ENCODE measurements at places on chromosomes 1 and 21. TPM values are rescaled to one million over a fixed set of nuclear protein-coding genes. Genes with fewer than 3 reads are reported as not detected.

RCSD1 gene
- not detected for total RNA-seq

FAM163A gene
- total RNA-seq = not detected

OR2L2 gene
- total RNA-seq = not detected

DMBX1 gene
- not detected for total RNA-seq

S100A9 gene
- total RNA-seq = not detected

S100A3 gene
- total RNA-seq = 2.9 TPM

FNDC7 gene
- under 0.01 TPM for total RNA-seq

FABP3 gene
- 5.6 TPM for total RNA-seq

DPH5 gene
- 32.3 TPM for total RNA-seq

SNRPE gene
- 118 TPM for total RNA-seq

SHISA4 gene
- 10.0 TPM for total RNA-seq

SPTA1 gene
- not detected for total RNA-seq

RAB3GAP2 gene
- total RNA-seq = 37.8 TPM

COQ8A gene
- total RNA-seq = 3.8 TPM

KCNK1 gene
- total RNA-seq = 0.90 TPM

CDA gene
- total RNA-seq = 0.90 TPM

LELP1 gene
- not detected for total RNA-seq

HTR6 gene
- total RNA-seq = not detected

CYP4A22 gene
- not detected for total RNA-seq

LHX8 gene
- total RNA-seq = not detected

DNALI1 gene
- 9.1 TPM for total RNA-seq

ZBTB7B gene
- total RNA-seq = 7.7 TPM

DNA sequence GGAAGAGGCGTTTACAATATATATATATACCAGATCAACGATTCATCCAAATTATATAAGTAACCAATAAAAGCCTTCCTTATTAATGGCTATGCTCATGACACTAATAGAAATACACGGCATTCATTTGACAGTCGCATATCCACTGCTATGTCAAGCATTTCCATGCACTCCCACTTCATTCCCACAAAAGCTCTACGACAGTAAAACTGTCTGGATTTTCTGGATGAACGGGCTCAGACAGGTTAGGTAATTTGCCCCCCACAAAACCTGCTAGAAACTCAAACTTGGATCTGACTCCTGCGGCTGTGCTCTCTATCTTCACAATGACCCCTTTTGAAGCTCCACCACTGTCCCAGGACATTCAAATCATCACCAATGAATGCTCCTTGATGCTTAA is 11.4 kb downstream of the DNAJC11 start:
- DNase-seq = no peak

GRCh38 chr1:166975361-166976129 is at the start of gene ILDR2:
ILDR2 (minus strand) TSS chr1:166975540; CDS start chr1:166975268, 272 bp downstream.
- DNase-seq = peak; percentile 5

GRCh38 chr1:172266528-172267174 is 153.8 kb upstream of the C1orf105 start:
- DNase-seq = no peak

GRCh38 chr21:33434770-33435360 is 31.7 kb downstream of the IFNGR2 start:
- DNase-seq = peak; percentile 96

DNA sequence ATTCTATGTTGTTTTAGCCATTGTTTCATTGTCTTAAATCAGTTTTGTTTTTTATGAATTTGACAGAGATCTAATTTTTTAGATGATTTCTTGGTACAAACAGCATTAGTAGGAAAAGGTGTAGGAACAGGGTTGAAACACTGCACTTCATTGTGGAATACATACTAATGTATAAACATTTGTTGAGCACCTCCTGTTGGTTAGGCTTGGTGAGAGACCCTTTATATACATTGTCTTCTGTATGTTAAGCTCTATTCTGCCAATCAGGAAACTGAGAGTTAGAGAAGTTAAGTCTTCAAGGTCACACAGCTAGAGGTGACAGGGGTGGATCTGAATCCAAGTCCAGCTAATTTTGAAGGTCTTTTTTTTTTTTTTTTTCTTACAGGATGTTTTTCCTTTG is 192.7 kb downstream of the VPS13D start:
- no peak for DNase-seq

DNA sequence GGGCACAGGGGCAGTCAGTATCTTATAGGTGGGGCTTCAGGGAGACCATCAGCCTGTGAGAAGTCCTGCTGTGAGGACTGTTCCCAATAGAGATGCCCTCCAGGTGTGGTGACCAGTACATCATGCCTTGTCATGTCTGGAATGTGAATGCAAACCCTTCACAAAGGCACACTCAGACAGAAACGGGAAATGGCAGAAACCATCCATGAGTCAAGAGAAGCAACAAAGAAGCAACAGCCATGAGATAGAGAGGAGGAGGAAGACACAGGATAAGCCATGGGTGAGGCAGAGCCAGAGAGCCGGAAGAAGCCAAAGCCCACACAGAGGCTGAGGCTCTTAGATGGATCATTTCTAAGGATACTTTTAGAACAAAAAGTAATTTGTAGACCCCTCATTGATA is 20.1 kb upstream of the ZP4 start:
- DNase-seq = no peak

- DNase-seq = peak; percentile 36
Measured at GRCh38 chr1:115215703-115216521, 122.1 kb downstream of the NGF start.

DNA sequence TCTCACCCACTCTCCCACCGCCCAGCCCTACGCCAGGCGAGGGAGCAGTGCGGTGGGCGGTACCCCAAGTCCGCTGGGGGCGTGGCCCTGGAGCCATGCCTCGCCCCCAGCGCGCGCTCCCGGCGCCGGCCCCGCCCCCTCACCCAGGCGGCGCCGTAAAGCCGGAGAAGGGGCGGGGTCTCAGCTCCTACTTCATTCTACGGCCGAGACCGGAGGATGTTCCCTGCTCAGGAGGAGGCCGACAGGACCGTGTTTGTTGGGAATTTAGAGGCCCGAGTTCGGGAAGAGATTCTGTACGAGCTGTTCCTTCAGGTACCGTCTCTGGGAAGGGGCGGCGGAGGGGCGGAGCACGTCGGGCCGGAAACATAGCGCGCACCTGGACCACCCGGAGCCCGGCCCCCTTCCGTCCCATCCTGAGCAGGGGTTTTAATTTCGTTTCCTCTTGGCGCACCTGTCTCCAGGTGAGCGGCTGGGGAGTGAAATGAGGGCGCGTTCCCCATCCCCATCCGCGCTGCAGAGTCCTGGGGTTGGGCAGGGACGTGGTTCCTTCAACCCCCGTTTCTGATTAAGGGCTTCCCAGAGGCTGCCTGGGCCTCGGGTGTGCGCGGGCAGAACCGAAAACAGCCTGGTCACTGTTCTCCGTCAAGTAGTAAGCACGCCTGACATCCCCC is at the start of gene RBM11:
Gene RBM11, plus strand, starts transcription at position 187 of the 671 bp plus-strand sequence. Its CDS starts 30 bp downstream, at position 217.
- DNase-seq = peak; percentile 7

- no peak for DNase-seq
Measured at GRCh38 chr1:156487862-156488261, 12.7 kb downstream of the MEF2D start.

DNA sequence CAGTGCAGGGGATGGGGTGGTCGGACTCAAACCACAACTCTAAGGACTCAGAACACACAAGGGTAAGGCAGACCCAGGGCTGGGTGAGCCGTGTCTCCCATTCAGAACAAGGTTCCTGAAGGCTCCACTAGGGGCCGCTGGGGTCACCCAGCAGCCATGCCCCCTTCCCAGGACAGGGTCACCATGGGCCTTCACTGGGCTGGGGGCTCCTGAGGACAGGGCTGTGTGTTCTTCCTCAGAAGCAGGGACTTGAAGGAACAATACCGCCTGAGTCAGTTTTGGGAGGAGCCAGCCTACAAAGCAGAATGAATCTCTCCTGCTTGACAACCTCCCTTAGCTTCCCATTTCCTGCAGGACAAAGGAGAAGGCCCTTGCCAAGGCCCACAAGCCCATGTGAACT is 15.4 kb downstream of the RIMS3 start:
- no peak for DNase-seq

GRCh38 chr1:226424221-226425003 is 16.5 kb upstream of the PARP1 start:
- peak; percentile 10 for DNase-seq

- peak; percentile 54 for DNase-seq
Measured at GRCh38 chr1:229196404-229197264, 74.3 kb upstream of the RAB4A start.

DNA sequence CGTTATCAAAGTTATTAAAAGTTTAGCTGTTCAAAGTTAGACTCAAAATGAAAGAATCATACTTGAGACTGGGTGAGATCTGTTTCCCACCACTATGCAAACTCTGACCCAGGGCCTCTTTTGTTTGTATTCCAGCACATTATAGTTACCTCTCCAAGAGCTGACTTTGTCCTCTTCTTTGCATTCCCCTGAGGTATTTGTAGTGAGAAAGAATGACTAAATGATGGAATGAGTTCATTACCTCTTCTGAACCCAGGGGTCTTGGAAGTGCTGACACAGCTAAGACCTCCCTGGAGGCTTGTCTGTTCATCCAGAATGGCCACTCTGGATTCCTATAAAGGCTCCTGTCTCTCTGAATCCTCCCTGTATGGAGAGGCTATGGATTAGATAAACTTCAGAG is 62.4 kb downstream of the FGGY start:
- DNase-seq = no peak

- no peak for DNase-seq
Measured at GRCh38 chr21:41321908-41322495, 5.4 kb downstream of the FAM3B start.

DNA sequence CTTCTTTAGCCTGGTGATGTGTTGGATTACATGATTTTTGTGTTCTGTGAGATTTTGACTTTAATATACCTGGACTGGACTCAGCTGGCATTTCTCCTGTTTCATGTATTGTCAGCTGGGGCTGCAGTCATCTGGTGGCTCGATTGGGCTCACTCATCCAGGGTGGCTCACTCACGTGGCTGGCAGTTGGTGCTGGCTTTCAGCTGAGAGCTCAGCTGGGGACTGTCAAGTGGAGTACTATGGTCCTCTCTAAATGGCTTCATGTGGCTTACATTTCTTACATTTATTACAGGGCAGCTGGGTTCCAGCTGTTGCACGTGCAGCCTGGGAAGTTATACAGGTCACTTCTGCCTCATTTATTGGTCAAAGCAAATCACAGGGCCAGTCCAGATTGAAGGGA is 22.8 kb downstream of the HHAT start:
- no peak for DNase-seq

DNA sequence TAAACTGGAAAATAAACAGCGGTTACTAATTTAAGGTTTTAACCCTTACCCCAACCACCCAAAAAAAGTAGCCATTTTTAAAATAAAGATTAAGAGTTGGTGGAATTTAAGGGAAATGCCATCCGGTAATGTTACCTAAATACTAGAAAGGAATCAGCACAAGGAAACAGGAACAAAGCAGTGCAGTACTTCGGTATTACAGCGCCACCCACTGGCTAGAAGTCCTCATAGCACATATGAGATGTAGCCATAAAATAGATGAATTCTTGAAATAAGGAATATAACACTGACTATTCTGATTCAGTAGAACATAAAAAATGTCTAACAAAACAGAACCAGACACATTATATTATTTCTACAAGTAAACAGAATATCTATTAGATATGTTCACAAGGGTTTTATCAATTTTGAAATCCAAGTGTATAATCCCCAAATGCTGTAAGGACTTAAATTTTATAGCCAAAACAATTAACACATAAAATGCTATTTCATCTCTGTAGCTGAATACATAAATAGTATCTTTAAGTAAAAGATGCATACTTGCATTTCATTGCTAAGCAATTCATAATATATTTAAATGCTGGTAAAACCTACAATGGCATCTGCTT is 58.8 kb downstream of the FRRS1 start:
- DNase-seq = peak; percentile 65

DNA sequence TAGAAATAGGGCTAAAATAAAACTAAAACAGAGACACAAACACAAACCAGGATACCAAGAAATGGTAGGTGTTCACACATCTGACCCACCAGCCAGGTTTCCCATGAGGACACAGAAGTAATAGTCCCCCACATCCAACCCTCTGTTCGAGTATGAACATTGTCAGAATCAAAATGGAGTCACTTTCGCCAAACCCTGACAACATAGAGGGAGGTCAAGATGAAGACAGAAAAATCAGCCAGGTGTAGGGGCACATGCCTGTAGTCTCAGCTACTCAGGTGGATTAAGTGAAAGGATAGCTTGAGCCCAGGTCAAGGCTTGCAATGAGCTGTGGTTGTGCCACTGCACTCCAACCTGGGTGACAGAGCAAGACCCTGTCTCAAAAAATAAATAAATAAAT is 3.8 kb downstream of the UBE2G2 start:
- DNase-seq = no peak

DNA sequence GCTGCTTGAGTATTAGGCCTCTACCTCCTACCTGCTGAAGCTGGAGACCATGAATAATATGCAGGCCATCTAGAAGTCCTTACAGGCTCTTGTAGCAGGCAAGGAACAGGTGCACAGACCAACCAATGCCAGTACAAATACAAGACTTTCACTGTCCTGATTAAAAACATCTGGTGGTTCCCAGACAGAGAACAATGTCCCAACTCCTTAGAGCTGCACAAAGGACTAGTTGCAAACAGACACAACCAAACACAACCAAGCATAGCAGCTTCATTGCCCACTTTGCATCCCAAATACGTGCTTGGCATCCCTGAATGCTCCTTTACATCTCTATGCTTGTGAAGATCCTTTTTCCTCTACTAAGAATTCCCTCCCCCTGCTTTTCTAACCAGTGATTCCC is 98.1 kb upstream of the CXADR start:
- DNase-seq = no peak

GRCh38 chr1:65036570-65037051 is 70.3 kb upstream of the JAK1 start:
- DNase-seq = no peak

DNA sequence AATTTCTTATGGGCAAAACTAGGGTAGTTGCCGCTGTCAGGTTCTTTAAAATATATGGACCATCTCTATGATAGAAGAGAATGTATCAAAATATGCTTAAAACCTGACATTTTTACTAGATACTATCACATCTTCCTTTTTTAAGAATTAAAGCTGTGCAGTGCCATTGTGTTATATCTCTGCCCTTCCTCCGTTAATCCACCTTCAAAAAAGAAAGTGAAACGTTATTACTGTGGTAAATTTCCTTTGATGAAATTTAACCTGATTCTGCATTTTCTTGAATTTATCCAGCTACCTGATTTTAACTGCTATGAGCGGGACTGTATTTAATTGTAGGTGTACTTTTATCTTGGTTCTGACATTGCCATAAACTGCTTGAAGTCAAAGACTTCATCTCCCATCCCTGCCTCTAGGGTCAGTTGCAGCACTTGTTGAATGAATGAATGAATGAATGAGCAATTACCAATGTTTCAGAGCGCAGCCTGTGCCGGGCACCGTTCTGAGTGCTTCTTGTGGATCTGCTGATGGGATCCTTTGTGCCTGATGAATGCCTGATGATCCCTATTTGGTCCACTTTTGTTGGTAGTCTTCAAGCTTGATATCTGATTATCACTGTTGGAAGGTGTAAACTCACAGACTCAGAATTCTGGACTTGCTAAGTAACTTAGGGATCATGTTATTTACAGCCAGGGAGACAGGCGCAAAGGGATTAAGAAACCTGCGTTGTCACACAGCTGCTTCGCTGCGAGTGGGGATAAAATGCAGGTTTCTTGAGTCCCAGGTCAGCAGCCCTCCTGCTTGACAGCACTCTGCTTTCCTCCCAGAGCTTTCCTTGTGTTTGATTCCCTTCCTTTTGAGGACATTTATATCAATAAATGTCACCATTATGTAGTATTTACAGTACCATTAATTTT is 30.1 kb downstream of the SMYD2 start:
- no peak for DNase-seq

- DNase-seq = peak; percentile 31
Measured at GRCh38 chr1:93608187-93609109, 73.2 kb downstream of the BCAR3 start.

GRCh38 chr1:184825571-184825970 is 70.9 kb upstream of the EDEM3 start:
- no peak for DNase-seq

GRCh38 chr1:109170035-109170764 is 43.5 kb upstream of the SARS1 start:
- peak; percentile 19 for DNase-seq
